Stimulated activated CD4-positive, alpha-beta T cell treated with anti-CD3 and anti-CD28 coated beads, Interleukin-4, amount 100 ng/mL, for 48 hours (primary cell): ENCODE measurements at places on chromosomes 4 and X.

DNA sequence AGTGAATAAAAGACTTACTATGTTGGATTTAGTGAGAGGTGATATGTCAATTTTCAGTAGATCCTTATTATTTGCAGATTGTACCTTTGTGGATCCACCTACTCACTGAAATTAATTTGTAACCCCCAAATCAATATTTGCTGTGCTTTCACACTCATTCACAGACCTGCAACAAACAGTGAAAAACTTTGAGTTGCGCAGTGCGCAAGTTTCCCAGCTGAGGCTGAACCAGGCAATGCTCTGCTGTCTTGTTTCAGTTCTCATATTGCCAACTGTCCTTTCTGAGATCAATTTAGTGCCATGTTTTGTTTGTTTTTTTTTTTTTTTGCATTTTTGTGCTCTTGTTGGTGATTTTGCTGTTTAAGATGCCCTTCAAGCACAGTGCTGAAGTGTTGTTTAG, 40.8 kb upstream of the LEF1 start:
- DNase-seq, result no peak

DNA sequence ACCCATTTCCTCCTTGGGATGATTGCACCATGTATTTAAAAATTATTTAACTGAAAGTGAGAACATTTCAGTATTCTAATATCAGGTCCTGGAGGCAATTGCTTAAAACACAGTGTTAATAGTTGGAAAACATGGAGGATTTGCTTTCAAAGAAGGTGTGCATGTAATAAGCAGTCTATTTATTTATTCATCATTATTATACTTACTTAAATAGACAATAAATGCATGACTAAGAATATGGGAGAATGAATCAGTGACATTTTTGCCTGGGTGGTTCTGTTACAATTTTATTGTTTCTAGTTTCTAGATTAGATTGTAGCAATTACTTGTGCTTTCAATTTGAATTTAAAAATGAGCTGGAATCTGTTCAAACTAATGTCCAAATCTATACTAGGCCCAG, 145.5 kb downstream of the AREG start:
- no peak for DNase-seq

DNA sequence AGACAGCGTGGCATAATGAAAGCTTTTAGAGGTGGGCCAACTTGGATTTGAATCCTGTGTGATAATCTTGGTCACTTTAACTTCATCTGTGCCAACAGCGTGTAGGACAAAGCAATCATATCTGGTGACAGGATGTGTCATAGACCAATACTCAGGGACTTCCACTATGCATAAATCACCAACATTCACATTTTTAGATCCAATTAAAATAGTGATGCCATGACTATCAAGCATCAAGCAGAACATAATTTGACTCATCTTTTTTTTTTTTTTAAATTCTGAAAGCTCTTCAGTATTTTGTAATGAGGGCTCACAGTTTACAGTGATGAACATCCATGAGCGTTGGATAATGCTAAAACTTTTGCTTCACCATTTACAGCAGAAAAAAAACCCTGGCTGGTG, 27.3 kb upstream of the RAPGEF2 start:
- no peak for DNase-seq

DNA sequence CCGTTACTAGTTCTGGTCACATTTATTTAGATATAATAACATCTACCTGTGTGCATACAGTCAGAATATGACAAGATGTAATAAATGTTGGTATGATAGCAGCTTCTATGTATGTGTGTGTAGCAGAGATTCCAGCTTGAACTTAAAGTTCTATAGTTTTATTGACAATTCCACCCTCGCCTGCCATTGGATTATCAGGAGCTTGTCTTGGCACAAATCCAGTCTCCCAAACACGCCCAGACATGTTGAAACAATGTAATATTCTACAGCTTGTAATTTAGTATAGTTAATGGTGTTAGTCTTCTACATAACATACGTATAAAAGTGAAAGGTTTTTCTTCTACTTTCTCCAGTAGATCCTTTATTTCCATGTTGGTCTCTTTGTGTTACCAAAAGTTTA, 44.4 kb downstream of the BBS12 start:
- DNase-seq, result no peak
